Breast epithelium (tissue), 4 donors: ENCODE measurements at places on chromosomes 4 and X.

- DNase-seq = no peak
These were observed 244.0 kb upstream of the GATB start for GRCh38 chr4:152004801-152005200.

- no peak for DNase-seq
These were observed 46.4 kb upstream of the GATB start for GRCh38 chr4:151807220-151807619.

DNA sequence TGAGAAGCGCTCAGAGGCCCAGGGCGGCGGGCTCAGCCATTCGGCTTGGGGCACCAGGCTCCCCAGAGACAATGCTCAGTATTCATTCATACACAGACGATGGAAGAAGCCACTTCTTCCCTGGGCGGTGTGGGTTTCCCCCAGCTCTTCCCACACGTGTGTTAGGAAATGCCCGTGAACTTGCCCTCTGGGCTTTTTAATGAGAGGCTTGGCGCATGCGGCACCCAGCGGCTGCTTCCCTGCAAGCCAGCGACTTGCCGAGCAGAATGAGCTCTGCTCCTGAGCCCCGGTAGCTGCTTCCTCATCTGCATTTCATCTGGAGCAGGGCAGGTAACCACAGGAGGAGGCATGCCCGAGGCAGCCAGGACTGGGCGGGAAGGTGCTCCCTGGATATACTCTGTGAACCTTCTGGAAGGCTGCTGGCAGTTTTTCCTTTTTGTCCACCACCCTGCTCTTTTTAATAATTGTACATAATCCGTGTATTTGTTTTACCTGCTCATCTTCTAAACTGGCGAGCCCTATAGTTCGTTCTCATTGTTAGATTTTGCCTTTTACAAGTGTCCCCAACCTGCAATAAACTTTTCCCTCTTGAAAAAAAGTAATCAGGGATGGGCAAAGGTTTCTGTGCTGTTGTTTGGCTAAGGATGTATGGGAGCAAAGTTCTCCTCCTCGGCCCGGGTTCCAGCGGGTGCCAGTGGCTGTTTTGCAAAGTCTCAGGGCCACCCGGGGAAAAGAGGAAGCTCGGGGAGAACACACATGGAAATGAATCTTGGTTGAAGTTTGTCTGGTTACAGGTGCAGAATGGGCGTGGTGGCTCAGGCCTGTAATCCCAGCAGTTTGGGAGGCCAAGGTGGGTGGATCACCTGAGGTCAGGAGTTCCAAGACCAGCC is 178.8 kb downstream of the DCLK2 start:
- no peak for DNase-seq

GRCh38 chr4:76690011-76690905 is 207.7 kb downstream of the SOWAHB start:
- DNase-seq = no peak

GRCh38 chr4:145545031-145545430 is 63.4 kb downstream of the SMAD1 start:
- no peak for DNase-seq

- DNase-seq = peak; percentile 58
These were observed 144.6 kb upstream of the NOCT start for GRCh38 chr4:138870737-138871554.

GRCh38 chr4:17930256-17930655 is 91.3 kb downstream of the LCORL start:
- no peak for DNase-seq

DNA sequence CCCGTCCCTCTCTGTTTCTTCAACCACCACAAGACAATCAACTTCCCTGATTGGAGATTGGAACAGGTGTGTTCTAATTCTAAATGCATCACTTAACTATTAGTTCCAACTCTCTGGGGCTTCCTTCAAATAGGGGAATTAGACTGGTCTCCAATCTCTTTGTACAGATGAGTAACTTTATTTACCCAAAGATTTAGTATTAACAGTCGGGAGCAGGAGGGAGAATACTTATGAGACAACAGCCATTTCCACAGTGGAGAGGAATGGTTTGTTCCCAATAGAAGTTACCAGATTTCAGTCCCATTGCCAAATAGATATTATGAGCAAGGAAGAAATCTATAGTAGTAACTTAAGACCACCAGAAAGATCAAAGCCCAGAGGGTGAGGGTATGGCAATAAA is 46.2 kb downstream of the CASK start:
- no peak for DNase-seq
